Fibroblast of mammary gland (primary cell): ENCODE measurements at places on chromosomes 12 and 14.

- DNase-seq: no peak
Observed at GRCh38 chr12:127803545-127803944, 463.4 kb upstream of the TMEM132C start.

DNA sequence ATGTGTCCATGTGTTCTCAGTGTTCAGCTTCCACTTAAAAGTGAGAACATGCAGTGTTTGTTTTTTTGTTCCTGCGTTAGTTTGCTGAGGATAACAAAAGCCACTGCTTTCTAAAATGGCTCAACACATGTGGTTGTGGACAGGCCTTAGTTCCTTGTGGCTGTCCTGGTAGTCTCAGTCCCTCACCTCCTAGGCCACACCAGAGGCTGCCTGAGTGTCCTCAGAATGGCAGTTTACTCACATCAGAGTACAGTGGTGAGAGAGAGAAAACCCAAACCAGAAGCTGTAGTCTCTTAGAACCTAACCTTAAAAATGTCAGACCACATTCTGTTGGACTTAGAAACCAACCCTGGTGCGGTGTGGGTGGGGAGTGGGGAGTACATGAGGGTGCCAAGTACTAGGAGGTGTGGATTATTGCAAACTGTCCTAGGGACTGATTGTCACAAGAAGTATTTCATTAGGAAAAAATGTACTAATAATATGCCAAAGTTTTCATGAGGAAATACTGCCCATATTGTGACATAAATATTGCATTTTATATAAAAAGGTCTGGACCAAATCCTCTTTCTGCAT lies 30.4 kb downstream of the NPAS3 start:
- DNase-seq: no peak

DNA sequence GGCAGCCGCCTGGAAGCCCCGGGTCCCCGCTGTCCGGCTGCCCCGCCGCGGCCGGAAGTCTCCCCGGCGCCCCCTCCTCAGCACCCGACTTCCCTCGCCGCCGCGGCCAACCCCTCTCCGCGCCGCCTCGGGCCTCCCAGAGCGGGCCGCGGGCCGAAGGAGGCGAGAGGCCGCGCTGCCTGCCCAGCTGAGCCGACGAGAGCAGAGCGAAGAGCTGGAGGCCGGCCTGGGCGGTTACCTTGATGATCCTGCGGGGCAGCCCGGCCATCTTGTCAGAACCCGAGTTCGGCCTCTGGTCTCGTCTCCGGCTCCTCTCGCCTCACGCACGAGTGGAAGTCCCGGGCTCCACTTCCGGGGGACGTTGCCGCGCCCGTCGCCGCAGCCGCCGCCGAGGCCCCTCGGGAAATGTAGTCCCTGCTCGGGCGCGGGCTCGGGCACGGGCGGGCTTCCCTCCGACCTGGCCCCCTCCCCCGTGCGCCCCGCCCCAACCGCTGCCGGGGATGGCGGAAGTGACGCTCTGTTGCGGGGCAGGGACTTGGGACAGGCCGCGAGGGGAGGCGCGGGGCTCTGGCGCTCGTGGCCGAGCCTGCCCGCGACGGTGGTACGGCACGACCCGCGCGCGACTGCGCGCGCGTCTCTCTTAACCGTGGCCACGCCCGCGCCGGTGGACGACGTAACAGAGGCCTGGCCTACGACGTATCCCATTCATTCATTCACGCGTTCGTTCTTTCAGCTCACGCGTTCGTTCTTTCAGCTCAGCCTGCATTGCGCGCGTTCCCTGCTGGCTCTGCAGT lies at the start of gene UBE2N:
TSS of gene UBE2N (minus strand) at position 331 of the 794 bp plus-strand sequence. CDS start at position 268, 63 bp downstream.
- peak; percentile 92 for DNase-seq

DNA sequence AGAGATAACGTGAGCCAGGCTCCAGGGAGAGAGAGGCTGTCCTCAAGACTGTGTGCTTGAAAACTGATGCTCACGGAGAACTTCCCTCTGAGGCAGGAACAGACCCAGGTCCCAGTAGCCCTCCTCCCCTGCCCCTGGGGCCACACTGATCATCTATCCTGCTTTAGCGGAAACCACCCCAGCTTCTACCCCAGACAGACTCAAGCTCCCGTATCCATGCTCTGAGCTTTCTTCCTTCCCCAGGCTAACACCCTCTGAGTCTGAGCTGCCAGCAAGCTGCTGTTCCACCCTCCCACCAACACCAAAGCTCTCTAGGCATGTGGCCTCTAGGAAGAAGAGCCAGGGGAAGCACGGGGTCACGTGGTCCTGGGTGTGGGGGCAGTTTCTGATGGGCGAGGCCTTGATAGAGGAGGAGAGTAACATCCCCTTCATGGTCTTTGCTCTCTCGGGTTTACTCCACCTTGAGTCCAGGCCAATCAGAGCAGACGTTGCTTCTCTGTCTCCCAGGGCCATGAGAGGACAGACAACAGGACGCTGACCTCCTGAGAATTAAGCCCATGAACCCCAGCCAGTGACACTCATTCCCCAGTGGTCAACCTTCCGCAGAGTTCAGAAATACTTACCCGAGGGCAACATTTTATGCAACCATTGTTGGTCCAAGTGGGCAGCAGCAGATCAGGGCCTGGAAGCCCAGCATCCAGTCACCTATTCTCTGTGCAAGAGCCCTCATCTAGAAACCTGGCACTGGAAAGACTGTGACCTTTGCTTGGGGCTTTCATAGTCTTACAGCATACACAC lies 1.4 kb downstream of the PCK2 start:
- peak; percentile 36 for DNase-seq

DNA sequence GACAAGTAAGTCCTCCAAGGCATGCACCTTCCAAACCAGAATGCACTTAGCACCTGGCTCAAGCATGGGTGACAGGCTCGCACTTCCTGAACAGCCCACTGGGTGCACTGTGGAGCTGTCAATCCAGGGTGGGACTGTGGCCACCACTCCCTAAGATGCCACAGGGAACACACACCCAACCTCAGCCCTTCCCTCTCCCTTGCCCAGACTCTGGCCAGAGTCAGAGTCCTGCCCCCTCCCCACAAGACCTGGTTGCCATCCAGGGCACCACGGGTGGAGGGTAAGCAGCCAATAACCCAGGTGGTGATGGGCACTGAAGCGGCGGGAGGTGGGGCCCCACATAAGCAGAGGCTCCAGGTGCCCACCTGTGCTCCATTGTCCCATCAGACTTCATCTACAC lies 160.6 kb downstream of the MYRFL start:
- no peak for DNase-seq

GRCh38 chr14:20177433-20177974 lies 13.2 kb upstream of the OR11G2 start:
- no peak for DNase-seq

GRCh38 chr12:108568338-108569154 lies 6.2 kb downstream of the ISCU start:
- DNase-seq: no peak

- no peak for DNase-seq
Observed at GRCh38 chr14:95727056-95727700, 13.3 kb upstream of the TCL1A start.
